Keratinocyte (primary cell): ENCODE measurements at places on chromosomes 1 and 21.

GRCh38 chr1:11339346-11340232, 66.6 kb downstream of the UBIAD1 start:
- no peak for DNase-seq

- DNase-seq = peak; percentile 4
These were observed 23.0 kb upstream of the KCNJ6 start for GRCh38 chr21:37939251-37939650.

DNA sequence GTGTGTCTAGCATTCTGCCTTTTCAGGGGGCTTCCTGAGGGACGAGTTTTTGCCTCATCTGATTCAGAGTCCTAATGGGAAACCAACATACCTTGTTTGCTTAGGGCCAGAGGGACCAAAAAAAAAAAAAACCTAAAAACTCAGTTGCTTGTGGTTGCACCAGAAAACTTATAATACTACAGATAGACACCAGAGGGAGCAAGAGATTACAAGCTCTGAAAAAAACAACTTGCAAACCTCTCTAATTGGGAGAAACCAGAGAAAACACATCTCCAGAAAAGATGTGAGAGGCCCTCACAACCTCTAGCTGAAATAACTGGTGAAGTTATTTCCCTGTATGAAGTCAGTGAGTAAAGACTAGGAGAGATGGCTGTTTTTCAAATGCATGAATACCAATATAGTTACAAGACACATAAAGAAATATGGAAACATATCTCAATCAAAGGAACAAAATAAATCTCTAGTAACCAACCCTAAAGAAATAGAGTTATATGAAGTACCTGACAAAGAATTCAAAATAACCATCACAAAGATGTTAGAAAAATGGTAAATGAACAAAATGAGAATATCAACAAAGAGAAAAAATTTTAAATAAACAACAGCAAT, 233.7 kb upstream of the NFIA start:
- no peak for DNase-seq

DNA sequence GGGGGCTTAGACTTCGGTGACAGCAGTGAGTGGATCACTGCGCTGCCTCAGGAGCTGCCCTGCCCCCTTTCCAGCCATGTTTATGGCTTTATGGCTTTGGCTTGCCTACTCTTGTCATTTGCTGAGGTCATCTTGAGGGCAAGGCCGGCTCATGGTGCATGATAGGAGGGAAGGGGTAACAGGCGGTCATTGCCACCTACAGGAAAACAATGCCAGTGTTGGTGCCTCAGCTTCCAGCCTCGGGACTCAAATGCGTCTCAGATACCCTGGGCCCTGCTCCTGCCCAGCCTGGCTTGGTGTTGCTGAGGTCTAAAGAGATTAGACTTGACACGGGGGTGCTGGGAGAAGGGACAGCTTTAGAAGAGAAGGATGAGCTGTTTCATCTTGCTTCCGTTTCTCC, 14.5 kb downstream of the KDF1 start:
- no peak for DNase-seq

- DNase-seq = no peak
These were observed 32.9 kb downstream of the STYXL2 start for GRCh38 chr1:167126811-167127210.

DNA sequence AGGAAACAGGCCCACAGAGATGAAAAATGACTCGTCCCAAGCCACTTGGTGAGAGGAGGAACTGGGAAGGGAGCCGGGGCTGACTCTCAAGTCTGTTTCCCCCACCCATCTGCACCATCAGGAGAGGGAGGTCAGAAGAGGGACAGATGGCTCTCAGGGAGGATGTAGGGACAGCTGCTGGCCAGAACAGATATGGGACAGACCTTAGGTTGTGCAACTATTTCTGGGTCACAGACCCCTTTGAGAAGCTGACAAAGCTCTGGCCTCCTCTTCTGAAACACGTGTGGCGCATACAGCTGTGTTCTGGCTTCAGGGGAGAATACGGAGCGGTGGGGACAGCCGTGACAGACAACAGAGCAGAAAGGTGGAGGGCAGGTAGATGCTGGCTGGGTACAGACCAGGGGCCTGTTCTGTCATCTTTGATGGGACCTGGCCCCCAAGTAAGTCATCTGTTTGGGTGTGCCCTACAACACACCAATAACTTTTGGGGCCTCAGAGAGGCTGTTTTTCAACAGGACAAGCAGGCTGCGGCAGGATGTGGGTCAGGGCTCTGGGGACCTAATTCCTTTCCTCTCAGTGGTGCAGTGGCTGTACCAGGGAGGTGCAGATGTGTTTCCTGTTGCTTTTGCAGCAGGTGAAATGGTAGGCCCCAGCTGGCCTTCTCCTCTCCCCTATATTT, 7.3 kb downstream of the SH3BGRL3 start:
- DNase-seq = no peak

DNA sequence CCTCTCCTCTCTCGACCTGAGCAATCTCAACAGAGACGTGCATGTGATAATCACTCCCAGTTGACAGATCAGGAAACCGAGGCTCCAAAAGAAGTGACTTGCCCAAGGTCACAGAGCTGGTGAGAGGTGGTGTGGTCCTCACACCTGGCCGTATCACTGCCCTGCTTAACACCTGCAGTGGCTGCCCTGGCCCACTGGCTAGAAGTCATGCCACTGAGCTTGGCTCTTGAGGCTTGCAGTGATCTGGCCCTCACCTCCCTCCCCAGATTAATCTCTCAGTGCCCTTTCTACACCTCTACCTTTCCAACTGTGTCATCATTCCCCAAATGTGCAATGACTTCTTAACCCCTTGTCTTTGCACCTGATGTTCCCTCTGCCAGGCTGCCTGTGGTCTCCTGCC, 38.8 kb downstream of the CDCP2 start:
- no peak for DNase-seq

DNA sequence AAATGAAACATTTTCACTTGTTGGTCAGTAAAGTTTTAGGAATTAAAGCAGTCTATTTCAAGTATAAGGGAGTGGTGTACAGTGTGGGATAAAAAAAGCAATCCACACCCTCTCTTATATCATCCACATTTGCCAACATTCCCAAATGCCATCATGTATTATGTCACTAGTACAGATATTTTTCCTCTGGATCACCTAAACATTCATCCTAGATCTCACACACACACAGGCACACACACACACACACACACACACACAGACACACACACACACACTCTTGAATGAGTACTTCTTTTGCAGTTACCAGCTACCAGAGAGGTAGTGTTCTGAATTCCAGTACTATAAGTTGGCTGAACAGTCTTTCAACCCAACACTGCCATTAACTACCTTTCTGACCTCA, 1369.1 kb upstream of the ADGRL4 start:
- peak; percentile 35 for DNase-seq

DNA sequence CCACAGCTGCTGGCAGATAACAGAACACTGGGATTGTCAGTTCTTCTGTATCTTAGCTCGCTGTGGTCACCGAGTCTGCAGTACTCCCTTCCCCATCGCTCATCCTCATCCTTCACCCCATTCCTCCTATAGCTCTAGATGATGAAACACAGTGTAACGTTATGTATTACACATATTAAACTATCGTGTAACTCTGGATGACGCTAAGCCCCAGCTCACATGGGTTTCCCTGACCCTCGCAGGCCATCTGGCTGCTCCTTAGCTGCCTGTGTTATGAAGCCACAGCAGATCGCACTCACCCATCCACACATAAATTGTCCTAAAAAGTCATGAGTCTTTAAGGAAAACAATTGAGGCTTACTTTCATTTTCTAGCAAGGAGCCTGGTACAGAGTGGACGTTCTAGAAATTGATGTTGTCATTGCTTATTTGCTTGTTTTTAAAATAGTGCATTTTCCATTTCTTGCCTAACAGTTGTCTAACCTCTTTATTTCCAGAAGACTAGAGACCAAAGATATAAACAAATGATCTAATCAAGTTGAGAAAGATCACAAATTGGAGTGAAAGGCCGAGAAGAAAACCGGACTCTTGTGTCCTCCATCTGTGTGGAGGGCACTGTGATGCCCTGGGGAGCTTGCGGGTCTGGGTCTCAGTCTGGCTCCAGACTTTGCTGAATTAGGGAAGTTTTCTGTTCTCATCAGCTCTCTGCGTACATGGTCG, 24.3 kb upstream of the PCP4 start:
- no peak for DNase-seq

GRCh38 chr1:64966158-64966971, at the start of gene JAK1:
TSS of gene JAK1 (minus strand) at chr1:64966549. CDS start at chr1:64886264, 80,285 bp downstream.
- DNase-seq = no peak

- DNase-seq = no peak
These were observed 8.7 kb upstream of the RSRP1 start for GRCh38 chr1:25255706-25256577.

GRCh38 chr1:89708751-89709375, 75.9 kb downstream of the LRRC8C start:
- no peak for DNase-seq

GRCh38 chr1:158799689-158800088, 18.7 kb upstream of the OR6N2 start:
- DNase-seq = no peak

DNA sequence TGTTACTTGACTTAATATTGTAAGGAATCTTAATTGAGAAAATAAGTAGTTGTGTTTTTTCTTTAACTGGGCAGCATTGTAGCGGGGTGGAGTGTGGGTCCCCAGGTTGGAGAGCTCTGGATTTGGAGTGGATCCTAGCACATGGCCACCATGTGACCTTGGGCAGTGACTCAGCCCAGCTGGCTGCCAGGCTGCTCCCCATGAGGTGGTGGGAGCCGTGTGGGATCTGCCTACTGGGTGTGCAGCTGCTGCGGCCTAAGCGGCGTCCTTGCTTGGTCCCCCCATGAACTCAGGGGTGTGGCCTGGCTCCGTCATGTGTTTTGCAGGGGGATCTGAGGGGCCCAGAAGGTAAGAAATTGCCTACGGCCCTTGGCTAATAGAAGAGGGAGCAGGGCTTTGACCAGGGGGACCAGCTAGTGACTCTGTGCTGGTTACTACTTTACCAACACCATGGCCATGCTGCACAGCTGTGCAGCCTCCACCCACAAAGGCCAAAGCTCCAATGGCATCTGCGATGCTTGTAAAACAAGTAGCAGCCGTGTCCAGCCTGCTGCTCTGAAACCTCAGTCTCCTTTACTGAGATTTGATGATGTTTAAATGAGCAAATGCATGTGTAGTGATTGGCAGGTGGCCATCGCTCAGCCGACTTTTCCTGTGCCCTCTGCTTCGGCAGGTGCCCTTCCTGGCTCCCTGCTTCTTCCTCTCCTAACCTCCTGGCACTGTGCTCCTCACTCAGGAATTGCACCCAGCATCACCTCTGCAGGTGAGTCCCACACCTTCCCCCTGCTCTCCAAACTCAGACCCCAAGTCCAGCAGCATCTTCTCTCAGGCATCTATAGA, 68.3 kb downstream of the ADARB1 start:
- DNase-seq = no peak

GRCh38 chr1:172398970-172399755, 21.3 kb upstream of the C1orf105 start:
- DNase-seq = no peak

- DNase-seq = no peak
These were observed 3.8 kb downstream of the FBXO2 start for GRCh38 chr1:11650331-11650991.

DNA sequence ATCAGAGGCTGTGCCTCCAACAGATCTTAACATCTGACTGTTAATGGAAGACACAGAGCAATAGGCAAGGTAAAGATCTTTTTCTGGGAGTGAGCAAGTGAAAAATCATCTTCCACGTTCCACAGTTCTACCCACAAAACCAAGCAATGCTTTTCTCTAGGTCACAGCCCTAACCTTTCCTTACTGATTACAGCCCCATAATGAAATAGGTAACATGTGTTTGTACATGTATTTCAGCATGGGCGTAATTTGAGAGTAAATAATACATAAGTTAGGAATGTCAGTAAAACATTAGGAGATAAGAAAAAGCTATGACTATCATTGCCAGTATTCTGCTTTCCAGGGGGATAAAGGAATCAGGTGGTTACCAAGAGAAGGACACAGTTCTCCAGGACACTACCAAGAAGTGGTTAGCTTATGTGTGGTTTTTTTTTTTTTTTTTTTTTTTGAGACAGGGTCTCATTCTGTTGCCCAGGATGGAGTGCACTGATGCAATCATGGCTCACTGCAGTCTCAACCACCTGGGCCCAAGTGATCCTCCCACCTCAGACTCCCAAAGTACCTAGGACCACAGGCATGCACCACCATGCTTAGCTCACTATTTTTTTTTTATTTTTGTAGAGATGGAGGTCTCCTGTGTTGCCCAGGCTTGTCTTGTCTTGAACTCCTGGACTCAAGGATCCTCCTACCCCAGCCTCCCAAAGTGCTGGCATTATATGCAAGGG, 72.0 kb downstream of the DAP3 start:
- DNase-seq = no peak

GRCh38 chr1:57163325-57163724, 197.5 kb upstream of the C8B start:
- DNase-seq = no peak

DNA sequence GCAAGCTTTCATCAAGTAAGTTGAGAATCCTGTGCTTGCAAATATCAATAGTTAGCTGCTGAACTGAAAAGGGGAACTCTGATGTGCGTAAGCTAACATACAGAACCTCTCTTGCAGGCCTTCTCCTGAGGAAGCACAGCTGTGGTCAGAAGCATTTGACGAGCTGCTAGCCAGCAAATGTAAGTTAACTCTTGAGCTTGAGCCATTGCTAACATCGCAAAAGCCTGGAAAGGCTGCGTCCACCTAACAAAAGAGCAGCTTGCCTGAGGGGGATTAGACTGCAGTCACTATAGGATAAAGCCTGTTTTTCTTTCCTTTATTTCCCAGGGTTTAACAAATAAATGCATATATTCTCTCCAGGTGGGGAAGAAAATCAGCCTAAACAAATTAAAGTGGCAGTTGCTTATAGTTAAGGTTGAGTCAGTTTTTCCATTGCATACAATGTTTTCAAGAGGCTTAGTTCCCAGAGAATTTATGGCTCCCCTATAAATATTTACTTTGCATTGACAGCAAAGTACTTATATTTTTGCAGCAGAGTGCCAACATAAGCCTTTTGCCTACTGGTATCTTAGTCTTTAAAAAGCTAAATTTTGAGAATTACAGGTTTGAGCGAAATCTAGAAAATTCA, 1.5 kb downstream of the RGS2 start:
- DNase-seq = no peak

- DNase-seq = no peak
These were observed 28.5 kb downstream of the NIBAN1 start for GRCh38 chr1:184945678-184946412.

- DNase-seq = no peak
These were observed 431 bp downstream of the ARPC5 start for GRCh38 chr1:183635099-183635605.

DNA sequence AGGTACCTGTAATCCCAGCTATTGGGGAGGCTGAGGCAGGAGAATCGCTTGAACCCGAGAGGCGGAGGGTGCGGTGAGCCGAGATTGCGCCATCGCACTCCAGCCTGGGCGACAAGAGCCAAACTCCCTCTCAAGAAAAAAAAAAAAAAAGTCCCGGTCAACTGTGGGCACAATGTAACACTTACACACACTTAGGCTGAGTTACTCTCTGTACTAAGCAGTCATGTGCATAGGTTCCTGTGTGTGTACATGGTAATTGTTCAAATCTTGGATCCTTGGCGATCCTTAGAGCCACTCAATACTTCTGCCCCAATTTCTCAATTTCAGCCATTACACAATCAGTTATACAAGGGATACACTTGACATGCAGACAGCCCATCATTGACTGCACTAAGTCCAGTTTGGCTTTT, 11.6 kb downstream of the SDCCAG8 start:
- no peak for DNase-seq

- DNase-seq = peak; percentile 45
These were observed 2.3 kb upstream of the CACNA1S start for GRCh38 chr1:201114245-201115131.

- no peak for DNase-seq
These were observed 20.7 kb downstream of the HMGCS2 start for GRCh38 chr1:119748040-119748439.
